ENCODE measurements at places on chromosomes 4 and X. TPM values are rescaled to one million over a fixed set of nuclear protein-coding genes. Genes with fewer than 3 reads are reported as not detected.

BEND2 gene
- total RNA-seq: not detected

P2RY8 gene
- 0.98 TPM for total RNA-seq

ARHGAP6 gene
- 24.9 TPM for total RNA-seq

CT55 gene
- not detected for total RNA-seq

TMEM150C gene
- 39.9 TPM for total RNA-seq

C4orf50 gene
- total RNA-seq: 0.16 TPM

NDNF gene
- 4.8 TPM for total RNA-seq

SSX4B gene
- not detected for total RNA-seq

NSG1 gene
- total RNA-seq: not detected

FGG gene
- not detected for total RNA-seq
